ENCODE measurements at places on chromosomes 5 and 9. TPM values are rescaled to one million over a fixed set of nuclear protein-coding genes. Genes with fewer than 3 reads are reported as not detected.

Gene SPATA31A3
- not detected for total RNA-seq

Gene SURF4
- 94.6 TPM for total RNA-seq

Gene TMEM215
- total RNA-seq, result not detected

Gene GPR151
- not detected for total RNA-seq

Gene SLCO6A1
- not detected for total RNA-seq

Gene NRG2
- 0.17 TPM for total RNA-seq

Gene LCN9
- not detected for total RNA-seq

Gene ADAMTSL1
- total RNA-seq, result not detected

Gene INSYN2B
- not detected for total RNA-seq

Gene MYORG
- 0.58 TPM for total RNA-seq

Gene PCDHAC2
- not detected for total RNA-seq

Gene NIPAL4
- 0.45 TPM for total RNA-seq

Gene IL9
- total RNA-seq, result not detected

Gene PHYHD1
- 1.6 TPM for total RNA-seq
